ENCODE measurements at places on chromosomes 1 and 21.
A peak's percentile ranks its signal among the peaks of the same experiment; 100 is the strongest.

GRCh38 chr1:245469734-245470133, 314.9 kb downstream of the KIF26B start:
- no peak for DNase-seq

DNA sequence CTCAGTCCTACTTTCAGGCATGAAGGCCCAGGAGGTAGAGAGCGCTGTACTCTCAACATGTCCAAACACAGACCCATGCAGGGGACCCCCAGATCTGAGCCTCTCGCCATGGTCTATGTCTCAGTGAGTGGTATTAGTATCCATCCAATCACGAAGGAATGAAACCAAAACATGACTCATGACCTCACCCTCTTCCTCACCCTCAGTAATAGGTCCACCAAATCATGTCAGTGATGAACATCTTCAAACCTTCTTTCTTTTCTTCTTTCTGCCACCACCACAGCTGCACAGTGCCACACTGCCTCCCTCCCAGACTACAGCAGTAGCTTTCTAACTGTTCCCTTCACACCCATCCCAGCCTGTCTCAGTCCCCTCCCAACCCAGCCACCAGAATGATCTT, 16.8 kb downstream of the C1orf116 start:
- no peak for DNase-seq

- no peak for DNase-seq
Observed at GRCh38 chr1:169108863-169109560, 2.5 kb downstream of the ATP1B1 start.

GRCh38 chr1:108749081-108749480, 2.6 kb downstream of the STXBP3 start:
- DNase-seq: no peak

- peak; percentile 10 for DNase-seq
Observed at GRCh38 chr1:2801535-2802291, at the start of gene TTC34. TSS of gene TTC34 (minus strand) at chr1:2801693. CDS start at chr1:2800827, 866 bp downstream.
